Prostate gland (tissue), 2 donors: ENCODE measurements at places on chromosomes 4 and X. TPM values are rescaled to one million over a fixed set of nuclear protein-coding genes. Genes with fewer than 3 reads are reported as not detected.
A peak's percentile ranks its signal among the peaks of the same experiment; 100 is the strongest.

DNA sequence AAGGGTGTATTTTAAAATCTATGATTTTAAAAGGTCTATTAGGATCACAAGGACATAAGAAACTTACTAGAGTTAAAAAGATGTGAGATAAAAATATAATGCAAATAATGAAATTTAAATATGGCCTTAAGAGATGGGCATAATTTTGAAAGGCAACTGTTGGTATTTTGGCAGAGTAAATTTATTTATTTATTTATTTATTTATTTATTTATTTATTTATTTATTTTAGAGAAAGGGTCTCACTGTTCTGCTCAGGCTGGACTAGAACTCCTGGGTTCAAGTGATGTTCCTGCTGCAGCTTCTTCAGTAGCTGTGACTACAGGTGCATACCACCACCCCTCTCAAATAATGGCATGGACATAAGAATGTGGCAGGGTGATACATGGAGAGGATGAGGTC lies 932.1 kb upstream of the LCORL start:
- H3K27me3 ChIP-seq: no peaks in the 10 kb centered on the region
- no peak for DNase-seq
- no peaks in the 10 kb centered on the region for H3K4me1 ChIP-seq
- H3K27ac ChIP-seq: no peak overlapping the region
- H3K36me3 ChIP-seq: no peaks in the 10 kb centered on the region
- no peak overlapping the region for H3K4me3 ChIP-seq

DNA sequence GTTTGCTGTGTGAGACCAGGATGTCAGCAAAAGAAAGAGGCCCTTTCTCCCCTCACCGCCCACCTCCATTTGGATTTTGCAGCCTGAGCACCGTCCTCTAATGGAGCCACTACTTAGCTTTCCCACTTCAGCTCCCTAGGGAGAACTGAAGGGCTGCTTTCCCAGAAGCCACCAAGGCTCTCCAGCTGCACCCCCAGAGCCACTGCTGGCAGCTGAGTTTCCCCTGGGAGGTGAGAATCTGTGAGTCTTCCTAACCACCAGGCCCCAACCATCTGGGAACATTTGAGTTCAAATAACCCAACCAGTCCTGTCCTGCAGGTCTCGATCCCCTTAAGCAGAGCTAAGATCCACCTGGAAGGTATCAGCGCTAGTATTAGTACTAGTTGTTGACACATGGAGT lies 173.1 kb upstream of the USP9X start:
- no peaks in the 10 kb centered on the region for H3K36me3 ChIP-seq
- DNase-seq: no peak
- no peak overlapping the region for H3K4me3 ChIP-seq
- H3K4me1 ChIP-seq: no peaks in the 10 kb centered on the region
- H3K27ac ChIP-seq: no peak overlapping the region

- no peaks in the 10 kb centered on the region for H3K27me3 ChIP-seq
- no peaks in the 10 kb centered on the region for H3K36me3 ChIP-seq
- peak; percentile 76 for DNase-seq
- H3K4me1 ChIP-seq: no peaks in the 10 kb centered on the region
Observed at GRCh38 chr4:186726426-186727168, 2.9 kb upstream of the FAT1 start.

DNA sequence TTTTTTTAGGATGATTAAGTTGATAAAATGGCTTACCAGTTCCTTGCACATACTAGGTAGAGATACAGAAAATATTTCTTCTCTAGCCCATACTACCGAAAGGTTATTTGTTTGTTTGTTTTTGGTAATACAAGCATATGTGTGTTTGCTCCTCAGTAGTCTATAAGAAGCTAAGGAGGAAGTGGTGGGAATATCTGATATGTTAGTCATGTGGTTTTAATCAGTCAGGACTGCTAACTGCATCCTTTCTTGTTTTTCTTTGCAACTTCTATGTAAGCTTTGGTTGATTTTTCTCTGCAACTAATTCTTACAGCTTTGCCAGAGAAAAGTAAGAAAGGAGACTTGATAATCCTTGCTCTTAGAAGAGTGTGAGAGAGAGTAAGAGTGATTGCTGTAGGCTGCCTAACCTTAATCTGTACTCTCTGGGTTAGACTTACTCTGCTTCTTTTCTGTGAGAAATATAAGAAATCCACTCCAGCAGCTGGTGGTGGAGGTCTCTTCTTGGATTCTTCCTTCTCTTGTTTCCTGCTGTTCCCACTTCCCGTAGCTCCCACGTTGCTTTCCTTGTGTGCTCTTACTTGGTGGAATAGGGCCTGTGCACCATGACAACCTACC lies 28.3 kb downstream of the SEPTIN11 start:
- no peaks in the 10 kb centered on the region for H3K36me3 ChIP-seq
- no peaks in the 10 kb centered on the region for H3K4me1 ChIP-seq
- H3K27me3 ChIP-seq: no peaks in the 10 kb centered on the region
- DNase-seq: no peak

- no peaks in the 10 kb centered on the region for H3K36me3 ChIP-seq
- no peak for DNase-seq
- H3K4me3 ChIP-seq: no peak overlapping the region
- H3K27ac ChIP-seq: no peak overlapping the region
Observed at GRCh38 chrX:65451663-65452062, 82.9 kb downstream of the LAS1L start.

- H3K4me3 ChIP-seq: no peak overlapping the region
- H3K36me3 ChIP-seq: no peaks in the 10 kb centered on the region
- H3K27ac ChIP-seq: no peak overlapping the region
- DNase-seq: no peak
Observed at GRCh38 chr4:189436207-189436606, 504.5 kb upstream of the FRG1 start.

DNA sequence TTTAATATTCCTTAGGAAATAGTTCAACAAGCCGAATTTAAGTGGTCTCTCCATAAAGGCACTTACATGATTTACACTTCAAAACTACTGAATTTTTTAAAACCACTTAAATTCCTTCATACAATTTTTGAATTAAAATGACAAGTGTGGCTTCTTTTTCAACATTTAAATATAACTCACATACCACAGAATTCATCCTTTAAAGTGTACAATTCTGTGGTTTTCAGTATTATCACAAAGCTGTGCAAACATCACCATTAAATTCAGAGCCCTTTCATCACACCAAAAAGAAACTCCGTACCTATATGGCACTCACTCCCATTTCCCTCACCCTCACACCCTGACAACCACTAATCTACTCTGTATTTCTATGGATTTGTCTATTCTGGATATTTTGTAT lies 200.9 kb upstream of the MAB21L2 start:
- H3K27me3 ChIP-seq: no peaks in the 10 kb centered on the region
- H3K4me1 ChIP-seq: no peaks in the 10 kb centered on the region
- H3K36me3 ChIP-seq: no peaks in the 10 kb centered on the region
- H3K4me3 ChIP-seq: no peak overlapping the region

The TBX22 gene
- total RNA-seq: 46.5 TPM
